ENCODE measurements at places on chromosomes 7 and 10.

DNA sequence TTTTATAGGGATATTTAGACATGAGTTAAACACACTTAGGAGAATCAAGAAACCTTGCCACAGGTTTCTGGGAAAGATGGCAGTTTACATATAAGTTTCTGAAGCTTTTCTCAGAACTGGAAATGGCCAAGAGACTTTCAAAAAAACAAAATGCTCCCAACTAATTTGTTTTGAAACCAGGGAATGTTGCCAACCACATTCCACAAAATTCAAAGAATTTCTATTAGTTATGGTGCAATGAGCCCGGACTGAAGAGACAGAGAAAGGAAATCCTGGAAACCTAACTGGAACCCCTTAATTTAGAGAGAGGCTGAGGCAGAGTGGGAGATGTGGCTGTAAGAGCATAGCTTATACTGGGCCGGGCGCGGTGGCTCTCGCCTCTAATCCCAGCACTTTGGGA is 128.5 kb downstream of the PTEN start:
- no peak for DNase-seq

DNA sequence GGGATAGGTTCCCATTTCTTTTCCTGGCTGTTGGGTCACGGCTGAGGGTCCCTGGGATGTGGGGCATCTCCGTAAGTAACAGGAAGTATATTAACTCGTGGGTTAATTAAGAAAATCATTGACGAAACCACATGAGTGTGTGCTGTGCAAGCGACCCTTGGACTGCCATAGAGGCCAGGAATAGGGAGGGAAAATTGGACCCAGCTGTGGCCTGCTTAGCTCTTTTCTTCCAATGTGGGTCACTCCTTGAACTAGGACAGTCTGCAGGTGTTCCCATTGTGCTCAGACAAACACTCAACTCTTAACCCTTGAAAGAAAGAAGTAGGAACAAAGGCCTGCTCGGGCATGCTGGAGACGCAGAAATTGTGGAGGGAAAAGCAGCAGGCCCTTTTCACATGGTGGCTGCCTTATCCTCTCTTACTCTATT is 25.6 kb upstream of the PLEKHA1 start:
- no peak for DNase-seq

DNA sequence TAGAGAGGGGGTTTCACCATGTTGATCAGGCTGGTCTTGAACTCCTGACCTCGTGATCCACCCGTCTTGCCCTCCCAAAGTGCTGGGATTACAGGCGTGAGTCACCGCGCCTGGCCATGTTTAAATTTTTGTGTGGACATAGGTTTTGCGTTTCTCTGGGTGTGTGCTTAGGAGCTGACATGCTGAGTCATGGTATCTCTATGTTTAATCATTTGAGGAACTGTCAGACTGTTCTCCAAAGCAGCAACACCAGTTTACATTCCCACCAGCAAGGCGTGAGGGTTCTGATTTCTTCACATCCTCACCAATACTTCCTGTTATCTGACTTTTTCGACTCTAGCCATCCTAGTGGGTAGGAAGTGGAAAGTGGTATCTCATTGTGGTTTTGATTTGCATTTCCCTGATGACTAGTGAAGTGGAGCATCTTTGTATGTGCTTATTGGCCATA is 153.7 kb downstream of the DNAJB6 start:
- DNase-seq: peak; percentile 79

DNA sequence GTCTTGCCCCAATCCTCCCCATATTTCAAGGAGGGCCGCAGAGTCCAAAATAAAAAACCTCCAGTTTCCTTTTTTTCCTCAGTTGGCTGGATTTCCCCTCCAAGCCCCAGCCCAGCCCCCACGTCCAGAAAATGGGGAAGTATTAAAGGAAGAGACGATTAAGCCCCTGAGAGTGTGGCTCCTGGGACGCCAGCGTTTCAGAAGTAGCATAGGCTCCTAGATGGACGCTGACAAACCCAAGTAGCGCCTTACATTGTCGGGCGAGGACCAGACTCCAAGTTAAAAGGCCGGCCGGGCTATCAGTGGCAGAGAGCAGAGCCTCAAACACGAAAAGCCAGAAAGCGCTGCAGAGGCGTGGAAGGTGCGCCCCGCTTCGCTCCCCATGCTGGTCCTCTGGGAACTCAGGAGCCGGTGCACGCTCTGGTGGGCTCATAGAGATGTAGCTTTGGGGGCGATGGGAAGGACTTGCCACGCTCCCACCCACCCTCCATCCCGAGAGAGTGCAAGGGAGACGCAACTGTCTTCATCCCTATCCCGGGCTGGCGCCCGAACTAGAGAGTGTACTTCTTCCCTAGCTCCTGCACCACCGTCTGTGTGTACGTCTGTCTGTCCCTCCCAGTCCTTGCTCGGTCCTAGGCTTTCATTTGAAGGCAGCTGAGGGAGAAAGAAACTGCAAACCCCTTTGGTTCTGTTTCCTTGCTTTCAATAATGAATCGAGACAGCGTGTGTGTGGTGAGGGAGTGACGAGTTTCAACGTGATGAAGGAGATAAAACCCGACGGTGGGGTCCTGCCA is 6.3 kb upstream of the EMX2 start:
- no peak for DNase-seq

DNA sequence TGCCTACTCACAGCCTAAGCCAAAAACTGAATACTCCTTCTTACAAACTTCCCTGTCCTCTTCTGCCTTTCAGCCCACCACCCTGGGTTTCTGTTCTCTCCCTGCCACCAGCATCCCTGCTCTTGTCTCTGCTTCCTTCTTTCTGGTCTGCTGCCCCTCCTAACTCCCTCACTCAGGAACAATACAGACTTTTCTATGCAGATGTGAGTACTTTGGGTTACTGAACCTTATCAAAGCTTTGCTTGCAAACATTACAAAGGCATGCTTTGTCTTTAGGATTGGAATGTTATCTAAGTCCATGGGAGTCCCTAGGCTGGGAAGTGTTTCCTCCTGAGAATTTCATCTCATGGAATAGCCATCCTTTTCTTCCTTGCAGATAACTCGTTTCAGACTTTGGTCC is 28.9 kb downstream of the CNNM1 start:
- no peak for DNase-seq

DNA sequence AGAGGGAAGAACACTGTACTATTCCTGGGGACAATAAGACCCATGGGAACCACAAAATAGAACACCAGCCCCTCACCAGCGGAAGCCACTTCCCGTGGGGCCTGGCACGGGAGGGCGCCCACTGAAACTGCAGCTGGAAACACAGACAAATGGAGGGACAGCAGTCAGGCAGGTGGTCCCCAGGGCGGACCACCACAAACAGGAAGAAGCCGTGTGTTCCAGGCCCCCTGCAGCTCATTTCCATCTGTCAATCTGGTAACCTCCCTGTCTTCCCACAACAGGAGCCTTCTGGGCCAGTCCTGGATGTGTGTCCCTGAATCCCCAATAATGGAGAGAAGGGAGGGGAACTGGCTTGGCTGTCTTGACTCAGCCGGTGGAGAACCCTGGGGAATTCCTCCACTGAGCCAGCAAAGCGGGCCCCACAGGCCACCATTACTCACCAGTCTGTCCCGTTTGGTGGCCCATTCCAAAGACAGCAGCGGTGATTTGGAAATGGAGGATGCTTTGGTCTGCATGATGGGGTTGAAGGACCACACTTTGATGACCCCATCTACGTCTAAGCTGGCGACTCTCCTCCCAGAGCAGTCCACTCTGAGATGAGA is 16.7 kb downstream of the WDR91 start:
- DNase-seq: no peak

DNA sequence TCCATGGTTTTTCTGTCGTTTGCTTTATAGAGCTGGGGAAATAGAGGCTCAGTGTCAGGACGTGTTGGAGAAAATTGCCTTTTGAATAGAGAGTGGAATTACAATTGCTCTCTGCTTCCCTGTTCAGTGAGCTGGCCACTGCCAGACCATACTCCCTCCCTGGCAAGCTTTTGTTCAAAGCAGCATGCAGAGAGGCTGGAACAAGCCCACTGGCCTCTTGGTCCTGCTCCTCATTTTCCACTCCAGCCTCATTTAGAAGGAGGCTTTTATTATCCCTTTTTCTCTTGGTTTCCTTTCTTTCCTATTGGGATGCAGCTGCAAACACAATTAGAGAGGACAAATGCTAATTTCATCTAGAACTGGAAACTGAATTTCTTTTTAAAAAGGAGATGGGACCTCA is 302.2 kb upstream of the PODXL start:
- no peak for DNase-seq

GRCh38 chr10:125982260-125982948 is 86.0 kb downstream of the FANK1 start:
- no peak for DNase-seq

GRCh38 chr7:71682841-71683781 is 551.2 kb downstream of the GALNT17 start:
- DNase-seq: no peak

DNA sequence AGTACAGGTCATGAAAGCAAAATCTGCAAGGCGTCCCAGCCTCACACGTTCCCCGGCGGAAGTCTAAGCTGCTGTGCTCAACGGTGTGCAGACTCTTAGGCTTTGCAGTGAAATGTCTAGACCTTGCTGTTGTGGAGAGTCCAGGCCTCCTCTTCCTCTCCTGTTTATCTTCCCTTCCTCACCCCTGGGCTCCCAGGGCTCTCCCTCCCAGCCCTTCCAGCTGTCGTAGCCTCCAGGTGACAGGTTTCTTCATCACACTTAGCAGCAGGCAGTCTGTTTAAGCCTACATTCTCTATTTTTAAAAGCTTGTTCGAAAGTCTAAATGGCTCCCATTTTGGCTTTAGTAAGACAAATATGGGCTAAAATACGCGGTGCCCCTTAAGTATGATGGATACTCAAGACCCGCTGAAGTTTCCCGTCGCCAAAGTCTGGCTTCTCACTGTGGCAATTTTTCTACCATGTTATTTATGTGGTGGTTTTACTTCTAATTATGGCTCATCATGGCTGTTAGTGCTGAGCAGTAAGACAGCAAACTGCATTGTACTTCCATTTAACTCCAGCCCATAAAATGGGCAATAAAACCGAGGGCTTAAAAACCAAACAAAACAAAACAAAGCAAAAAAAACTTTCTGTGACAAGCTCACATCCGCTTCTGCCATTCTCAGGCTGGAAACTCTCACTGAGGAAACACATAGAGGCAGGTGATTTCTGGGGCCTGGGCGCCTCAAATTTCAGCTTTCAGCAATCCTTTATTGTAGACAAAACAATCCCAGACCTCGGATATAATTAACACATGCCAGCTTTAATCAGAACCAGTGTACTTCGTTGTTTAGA is 243.2 kb downstream of the SNX10 start:
- DNase-seq: no peak
